ENCODE measurements at places on chromosomes 12 and 14.

DNA sequence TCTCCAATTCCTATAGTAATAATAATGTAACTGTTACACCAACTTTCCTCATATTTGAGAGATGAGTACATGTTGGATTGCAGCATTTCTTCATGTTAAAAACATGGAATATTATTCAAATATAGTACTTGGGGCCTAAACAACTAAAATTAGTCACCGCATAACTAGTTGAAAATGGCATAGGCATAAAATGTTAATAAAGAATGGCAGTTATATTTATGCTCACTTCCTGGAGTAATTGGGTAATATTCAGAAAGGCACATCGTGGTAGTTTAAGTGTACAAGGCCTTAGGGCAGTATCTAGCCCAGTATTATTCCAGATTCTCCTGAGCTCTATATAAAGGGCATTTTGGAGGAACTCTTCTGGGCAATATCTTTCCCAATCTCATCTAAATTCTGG lies 46.0 kb downstream of the ERGIC2 start:
- DNase-seq, result no peak

DNA sequence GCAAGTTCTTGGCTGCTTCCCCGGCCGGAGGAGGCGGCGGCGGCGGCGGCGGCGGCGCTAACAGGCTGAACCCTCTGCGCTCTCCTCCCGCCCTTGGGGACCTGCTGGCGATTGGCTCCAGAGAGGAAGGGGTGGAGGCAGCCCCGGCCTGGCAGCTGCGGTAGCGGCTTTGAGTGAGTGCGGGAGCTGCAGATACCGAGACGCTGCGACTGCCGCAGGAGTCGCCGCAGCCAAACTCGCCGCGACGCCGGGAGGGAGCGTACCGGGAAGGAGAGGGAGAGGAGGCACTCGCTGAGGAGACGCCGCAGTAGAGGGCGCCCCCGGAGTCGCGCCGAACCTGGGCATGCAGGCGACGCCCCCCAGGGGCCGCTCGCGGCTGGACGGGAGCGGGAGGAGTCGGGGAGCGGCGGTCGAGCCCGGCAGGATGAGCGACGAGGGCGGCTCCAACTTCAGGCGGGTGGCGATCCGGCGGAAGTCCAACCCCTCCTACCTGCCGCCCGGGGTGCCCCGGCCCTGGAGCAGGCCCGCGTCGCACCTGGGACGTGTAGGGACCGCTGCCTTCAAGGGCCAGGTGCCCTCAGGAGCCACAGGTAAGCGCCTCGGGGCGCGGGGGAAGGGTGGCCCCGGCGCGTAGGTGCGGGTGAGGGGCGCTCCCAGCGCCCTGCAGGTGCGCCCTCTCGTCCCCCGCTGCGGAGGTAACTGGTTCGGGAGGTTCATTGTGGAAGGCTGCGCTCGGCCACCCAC lies at the start of gene FGD4:
TSS of gene FGD4 (plus strand) at position 189 of the 744 bp plus-strand sequence.
- DNase-seq, result peak; percentile 71

- DNase-seq, result no peak
Measured at GRCh38 chr12:15205341-15206010, 15.7 kb downstream of the RERG start.

DNA sequence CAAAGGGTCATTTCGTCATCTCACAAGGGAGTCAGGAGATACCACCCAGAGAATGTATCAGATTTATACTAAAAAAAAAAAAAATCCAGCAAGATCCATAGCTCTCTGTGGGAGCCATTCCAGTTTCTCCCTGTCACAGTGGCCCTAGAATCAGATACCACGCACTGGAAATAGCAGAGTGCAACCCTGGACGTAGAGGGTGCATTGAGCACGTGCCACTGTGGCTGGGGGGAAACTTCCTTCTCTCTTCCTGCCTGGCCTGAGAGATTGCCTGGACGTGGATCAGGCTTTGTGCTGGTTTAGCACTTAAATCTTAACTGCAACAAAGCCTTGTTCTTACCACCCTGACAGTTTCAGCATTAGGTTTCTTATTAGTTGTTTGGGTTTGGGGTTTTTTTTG lies 124.3 kb downstream of the FBXL14 start:
- DNase-seq, result no peak

DNA sequence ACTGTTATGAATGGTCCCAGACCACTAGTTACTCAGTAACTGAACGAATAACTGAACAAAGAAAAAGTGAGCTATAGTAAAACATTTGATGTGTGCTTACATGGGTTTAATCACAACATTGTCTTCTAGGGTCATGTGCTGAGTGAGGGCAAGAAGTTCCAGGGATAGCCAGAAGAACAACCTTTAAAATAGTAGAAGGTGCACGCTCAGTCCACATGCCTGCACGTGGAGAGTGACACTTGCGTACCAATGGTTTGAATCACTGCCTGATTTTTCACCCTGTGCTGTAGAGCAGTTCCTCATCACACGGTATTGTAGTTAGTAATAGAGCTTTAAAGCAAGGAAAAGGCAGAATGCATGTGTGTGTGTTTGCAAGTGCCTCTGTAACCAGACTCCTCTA lies 224.2 kb downstream of the EGLN3 start:
- no peak for DNase-seq

DNA sequence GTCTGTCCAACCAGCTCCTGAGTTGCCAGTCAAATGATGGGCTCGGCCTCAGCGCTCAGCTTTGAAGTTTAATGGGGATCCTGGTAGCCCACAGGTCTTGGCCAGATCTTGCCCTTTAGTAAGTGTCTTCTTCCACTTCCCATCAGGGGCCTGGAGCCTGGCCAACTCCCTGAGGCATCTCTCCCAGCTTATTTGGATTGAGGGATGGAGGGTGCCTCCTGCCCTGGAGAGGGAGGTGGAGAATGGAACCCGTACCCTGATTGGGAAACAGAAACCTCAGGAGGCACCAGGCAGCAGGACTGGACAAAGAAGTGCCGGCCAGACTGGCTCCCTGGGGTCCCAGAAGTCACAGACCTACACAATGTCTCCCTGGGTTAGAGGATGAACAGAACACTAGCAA lies 40.5 kb upstream of the LTBP2 start:
- no peak for DNase-seq

DNA sequence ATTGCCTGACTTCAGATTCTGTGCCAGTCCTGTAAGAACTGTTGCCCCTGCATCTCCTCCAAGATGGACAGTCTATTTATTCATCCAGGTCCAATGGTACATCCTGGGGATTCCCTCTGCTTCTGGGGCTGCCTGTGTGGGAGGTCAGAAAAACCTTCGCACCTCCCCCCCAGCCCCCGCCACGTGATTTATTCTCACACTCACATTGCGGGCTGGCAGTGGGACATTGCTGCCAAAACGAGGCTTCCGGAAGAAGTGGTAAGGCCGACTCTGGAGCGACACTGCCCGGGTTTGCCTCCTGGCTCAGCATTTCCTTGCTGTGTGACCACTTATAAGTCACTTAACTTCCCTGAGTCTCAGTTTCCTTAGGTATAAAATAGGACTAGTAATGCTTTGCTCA lies 5.9 kb upstream of the RTL1 start:
- no peak for DNase-seq

GRCh38 chr12:68454892-68455291 lies 122.7 kb upstream of the MDM1 start:
- DNase-seq, result no peak

DNA sequence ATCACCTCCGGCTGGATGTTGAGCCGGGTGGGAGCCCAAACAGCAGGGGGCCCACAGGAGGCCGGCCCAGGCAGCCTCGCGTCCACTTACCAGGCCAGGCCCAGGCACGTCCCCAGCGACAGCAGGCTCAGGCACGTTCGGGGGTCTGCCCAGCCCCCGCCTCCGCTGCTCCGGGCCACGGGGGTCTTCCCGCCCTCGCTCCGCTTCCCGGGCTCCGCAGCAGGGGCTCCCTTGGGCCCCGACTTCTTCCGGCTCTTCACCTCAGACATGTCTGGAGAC lies 216 bp downstream of the IKBIP start:
- DNase-seq, result no peak

- DNase-seq, result no peak
Measured at GRCh38 chr14:31986405-31986804, 90.7 kb upstream of the ARHGAP5 start.

GRCh38 chr14:44961151-44961553 lies 595 bp downstream of the KLHL28 start:
- peak; percentile 33 for DNase-seq

- no peak for DNase-seq
Measured at GRCh38 chr12:98456041-98456440, 59.3 kb upstream of the TMPO start.

DNA sequence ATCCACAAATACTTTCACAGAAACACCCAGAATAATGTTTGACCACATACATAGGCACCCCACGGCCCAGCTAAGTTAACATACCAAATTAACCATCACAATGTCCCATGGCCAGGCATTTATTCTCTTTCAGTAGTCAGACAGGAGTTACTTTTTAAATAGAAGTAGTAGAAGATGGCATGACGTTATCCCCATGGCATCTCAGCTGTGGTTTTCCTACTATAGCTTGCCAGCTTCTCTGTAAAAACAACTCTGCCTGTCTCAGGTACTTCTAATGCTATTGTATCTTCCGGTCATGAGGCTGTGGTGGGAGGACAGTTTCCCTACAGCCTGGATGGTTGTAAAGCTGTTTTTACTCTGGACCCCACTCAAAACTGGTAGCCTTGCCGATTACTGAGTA lies 19.3 kb downstream of the CTSG start:
- no peak for DNase-seq

DNA sequence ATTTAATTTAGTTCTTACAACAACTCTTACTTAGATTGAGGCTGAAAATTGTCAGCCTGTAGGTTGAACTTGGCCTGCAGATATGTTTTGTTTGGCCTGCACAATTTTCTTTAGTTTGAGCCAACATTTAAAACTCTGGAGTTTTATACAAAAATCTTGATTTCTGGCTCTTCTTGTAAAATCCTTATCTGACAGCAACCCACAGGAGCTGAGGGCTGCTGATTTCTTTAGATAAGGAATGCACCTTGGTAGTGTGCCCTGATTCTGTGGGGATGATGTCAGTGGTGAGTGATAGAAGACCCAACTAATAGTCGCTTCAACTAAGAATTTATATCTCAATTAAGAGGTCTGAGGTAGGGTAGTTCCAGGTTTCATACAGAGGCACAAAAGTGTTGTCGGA lies 49.5 kb downstream of the SOCS2 start:
- no peak for DNase-seq

DNA sequence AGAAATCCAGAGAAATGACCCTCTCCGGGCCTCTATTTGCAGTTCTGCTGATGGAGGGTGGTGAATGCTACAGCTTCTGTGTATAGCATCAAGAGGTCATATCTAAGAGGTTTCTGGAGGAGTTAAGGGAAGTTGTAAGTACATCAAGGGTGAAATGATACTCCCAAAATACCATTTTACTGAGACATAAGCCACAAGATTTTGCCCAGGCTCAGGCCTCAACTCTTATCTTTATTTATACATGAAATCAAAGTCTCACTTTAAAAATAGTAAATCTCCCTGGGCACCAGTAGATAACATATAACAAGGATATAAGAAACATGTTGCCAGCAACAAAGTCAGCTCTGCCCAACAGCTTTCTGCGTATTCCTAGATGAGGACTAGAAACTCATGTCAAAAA lies 40.4 kb downstream of the NIN start:
- DNase-seq, result no peak

DNA sequence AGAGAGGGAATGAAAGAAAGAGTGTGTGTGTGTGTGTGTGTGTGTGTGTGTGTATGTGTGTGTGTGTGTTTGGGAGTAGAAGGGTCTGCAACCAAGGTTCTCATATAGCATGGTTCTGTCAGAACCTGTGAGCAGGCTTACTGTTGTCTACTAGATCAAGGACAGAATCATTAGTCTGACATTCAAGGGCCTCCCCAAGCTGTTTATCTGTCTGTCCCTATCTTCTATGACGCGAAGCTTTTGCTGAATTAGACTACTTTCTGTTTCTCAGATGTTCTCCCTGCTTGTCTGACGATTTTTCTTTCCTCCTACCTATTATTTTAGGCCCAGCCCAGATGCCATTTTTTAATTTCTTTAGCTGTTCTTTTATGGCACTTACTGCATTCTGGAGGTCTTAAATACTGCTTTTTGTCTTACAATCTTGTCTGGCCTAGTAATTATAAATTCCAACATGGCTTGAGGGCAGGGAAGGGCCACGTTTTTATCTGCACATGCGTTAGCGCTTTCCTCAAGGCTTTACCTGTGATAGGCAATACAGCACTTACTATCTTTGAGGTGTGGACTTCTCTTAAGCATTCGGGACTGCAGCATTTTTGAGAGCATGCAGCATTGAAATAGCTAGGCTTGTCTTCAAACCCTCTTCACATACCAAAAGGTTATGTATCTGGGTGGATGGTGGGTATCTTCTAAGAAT lies 150.2 kb downstream of the TTLL5 start:
- DNase-seq, result no peak

GRCh38 chr14:55832122-55832911 lies 252.3 kb downstream of the KTN1 start:
- no peak for DNase-seq

GRCh38 chr12:123731596-123731995 lies 19.4 kb downstream of the ATP6V0A2 start:
- DNase-seq, result no peak

DNA sequence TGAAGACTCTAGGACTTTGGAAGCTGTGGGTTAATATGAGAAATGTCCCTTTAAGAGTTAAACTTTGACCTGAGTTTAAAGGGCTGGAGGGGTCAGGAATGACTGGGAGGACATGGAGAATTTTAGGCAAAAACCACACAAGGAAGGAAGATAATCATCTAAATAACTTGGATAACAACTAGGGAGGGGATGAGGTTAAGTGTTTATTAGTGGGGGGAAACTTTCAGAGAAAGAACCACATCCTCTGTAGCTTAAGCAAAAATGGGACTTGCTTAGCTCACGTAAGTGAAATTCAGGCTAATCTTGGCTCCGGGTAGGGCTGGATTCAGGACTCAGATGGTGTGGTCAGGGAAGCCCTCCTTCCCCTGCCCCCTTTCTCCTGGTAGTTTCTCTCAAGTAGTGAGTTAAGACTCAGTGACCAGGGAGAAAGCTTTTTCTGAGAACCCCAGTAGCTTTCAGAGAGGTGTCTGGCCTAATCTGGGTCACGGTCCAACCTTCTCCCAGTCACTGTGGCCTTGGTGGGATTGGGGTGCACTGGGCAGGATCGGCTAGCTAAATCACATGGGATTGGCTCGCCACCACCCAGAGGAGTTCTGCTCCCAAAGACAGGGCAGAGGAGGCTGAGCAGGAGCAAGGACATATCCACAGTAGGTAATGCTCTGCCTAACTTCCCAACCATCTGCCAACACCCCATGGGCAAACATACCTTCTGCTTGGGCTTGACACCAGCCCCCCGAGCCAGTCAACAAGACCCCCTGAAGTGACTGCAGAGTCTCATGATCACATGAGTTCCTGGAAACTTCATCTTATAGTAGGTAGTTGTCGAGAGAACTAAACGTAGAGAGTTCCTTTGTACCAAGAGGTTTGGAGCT lies 52.8 kb downstream of the ARF6 start:
- DNase-seq, result no peak

DNA sequence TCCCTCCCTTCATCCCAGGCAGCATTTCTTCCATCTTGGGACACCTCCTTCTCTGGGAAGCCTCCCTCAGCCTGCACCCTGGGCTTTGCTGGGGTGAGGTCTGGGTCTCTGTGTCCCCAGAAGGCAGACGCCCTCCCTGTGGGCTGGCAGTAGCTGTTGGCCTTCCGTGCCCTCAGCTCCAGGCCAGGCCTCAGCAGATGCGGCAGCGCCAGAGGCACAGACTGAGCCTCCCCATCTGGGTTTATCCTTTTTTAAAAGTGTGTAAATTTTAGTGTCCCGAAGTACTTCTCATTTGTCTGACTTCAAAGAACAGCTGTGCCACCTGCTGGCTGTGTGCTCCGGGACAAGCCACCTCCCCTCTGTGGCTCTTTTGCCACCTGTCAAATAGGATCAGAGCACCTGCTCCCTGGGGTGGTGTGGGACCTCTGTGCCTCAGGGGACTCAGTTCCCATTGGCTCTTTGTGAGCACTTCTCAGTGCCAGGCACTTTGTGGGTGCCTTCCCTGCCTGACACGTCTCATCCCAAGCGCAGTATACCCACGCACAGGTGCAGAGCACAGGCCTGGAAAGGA lies 11.1 kb downstream of the EXOC3L4 start:
- DNase-seq, result no peak
